ENCODE measurements at places on chromosomes 1 and 21.
A peak's percentile ranks its signal among the peaks of the same experiment; 100 is the strongest.

- no peak for DNase-seq
These were observed 46.9 kb downstream of the L1TD1 start for GRCh38 chr1:62241371-62242131.

GRCh38 chr1:114549137-114549536, 32.3 kb downstream of the BCAS2 start:
- DNase-seq = no peak

GRCh38 chr1:74344387-74344786, 109.2 kb downstream of the TNNI3K start:
- DNase-seq = no peak

DNA sequence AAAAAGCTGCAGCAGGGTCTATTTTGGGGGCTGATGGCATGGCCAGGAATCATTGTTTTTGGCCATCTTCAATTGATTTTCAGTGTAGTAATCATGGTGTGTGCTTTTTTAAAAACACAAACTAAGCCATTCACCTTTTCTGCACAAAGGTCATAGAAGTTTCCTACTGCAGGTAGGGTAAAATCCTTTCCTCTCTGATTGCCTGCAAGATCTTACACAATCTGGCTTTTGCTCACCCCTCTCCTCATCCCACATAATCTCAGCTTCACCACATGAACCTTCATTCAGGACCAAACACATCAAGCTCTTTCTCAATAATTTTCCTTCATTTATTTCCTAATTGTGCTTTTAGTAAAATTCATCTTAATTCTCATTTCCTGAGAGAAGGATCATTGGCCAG, 38.3 kb upstream of the GBP5 start:
- no peak for DNase-seq

DNA sequence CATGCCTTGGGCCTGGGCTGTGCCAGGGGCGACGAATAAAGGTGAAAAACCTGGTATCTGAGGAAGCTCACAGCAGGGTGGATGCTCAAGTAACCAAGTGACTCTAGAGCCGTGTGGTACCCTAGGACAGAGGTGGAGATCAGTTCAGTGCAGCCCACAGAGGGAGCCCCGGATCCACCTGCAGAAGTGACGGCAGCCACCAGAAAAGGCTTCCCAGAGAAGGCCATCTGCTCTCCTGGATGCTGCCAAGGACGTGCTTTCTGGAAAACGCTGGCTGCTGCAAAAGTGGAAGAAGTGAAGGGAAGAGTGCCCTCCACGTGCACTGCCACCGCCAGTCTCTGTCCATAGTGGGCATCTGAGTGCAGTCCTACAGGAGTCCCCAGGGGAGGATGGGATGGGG, 27.7 kb downstream of the TMCO4 start:
- DNase-seq = no peak

DNA sequence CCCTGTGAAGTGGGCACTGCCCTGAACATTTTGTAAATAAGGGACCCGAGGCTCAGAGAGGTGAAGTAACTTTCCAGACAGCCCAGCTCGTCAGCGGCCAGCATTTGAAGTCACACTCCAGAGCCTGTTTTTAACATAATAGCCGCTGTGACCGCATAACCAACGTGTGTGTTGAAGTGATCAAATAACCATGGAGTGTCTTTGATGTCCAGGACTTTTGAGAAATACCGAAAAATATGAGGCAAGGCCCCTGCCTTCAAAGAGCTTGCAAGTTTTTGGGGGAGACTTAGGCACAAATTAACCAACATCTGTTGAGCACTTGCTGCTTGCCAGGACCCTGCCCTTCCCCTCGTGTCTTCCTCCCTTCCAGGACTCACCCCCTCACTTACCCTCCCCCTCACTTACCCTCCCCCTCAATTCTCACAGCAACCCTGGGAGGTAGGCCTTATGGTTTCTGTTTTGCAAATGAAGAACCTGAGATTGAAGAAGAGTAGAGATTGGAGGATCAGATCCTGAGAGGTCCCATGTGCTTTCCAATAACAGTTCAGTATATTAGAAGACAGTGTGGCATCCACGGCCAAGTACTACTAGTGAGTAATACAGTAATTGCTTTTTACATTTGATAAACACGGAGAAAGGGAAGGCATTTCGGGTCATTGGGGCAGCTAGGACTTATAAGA, 1.3 kb upstream of the SLC16A1 start:
- peak; percentile 89 for DNase-seq

DNA sequence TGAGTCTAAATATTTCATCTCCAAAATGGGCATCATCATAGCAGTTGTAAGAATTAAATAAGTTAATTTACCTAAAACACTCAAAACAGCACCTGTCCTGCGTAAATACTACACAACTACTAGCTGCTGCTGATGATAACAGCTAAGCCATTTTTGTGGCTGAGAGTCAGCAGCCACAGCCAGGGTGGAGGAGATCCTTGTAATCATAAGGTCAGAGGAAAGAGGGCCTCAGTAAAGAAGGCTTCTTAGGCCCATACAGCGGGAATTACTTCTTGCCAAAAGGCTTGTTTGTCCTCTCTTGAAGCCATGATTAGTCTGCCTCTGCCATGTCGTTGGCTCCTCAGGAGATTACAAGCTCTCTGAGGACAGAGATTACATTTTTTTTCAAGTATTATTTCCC, 245.0 kb downstream of the FGGY start:
- DNase-seq = no peak

DNA sequence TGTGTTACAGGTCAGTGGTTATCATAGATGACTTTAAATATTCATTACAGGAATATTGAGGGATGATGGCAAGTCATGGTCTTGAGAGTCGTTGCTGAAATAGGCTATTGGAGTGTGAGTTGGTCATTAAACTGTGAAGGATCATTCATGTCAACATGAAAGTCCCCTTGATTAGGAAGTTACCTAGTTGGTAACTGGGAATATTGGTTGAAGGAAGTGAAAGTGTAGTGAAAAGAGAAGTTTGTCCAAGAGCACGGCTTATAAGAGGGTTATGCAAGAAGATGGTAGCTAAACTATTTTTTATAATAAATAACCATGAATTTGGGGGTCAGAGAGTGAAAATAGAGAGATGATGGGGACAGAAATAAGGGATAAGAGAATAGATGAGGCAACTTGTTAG, 16.9 kb downstream of the CRB1 start:
- no peak for DNase-seq

GRCh38 chr1:167575649-167576048, 22.1 kb upstream of the CREG1 start:
- no peak for DNase-seq

DNA sequence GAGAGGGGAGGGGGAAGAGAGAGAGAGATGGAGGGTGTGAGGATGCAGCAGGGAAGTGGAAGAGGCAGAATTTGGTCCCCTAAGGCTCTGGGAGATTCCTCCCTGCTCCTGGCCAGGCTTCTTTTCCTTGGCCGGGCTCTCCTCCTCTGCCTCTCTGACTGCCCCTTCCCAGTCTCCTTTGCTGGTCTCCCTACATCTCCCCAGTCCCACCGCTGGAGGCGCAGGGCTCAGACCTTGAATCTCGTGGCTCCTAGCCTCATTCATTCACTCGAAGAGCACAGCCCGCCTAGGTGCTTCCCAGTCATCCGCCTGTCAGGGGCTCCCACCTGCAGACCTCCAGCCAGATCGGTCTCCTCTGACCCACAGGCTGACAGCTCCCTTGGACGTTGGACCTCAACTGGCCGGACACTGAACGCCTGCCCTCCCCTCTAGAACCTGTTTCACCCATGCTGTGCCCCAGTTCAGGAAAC, 76.5 kb downstream of the VWA5B1 start:
- DNase-seq = peak; percentile 8

DNA sequence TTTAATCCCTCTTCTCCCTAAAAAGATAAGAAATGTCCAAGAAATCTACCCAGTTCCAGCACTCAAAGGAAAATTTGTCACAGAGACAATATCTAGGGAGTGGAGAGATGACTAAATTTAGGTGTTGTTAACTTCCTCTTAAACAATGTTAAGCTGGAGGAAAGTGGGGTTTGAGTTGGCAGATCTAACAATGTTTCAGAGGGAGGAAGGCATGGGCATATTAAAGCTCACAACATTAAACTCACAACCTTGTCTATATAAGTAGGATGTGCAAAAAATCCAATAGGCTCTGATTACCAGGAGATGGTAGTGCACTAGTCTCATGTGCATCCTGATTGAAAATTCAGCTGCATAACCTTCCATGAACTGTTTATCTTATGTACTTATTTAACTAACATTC, 190.1 kb downstream of the BARHL2 start:
- DNase-seq = no peak

DNA sequence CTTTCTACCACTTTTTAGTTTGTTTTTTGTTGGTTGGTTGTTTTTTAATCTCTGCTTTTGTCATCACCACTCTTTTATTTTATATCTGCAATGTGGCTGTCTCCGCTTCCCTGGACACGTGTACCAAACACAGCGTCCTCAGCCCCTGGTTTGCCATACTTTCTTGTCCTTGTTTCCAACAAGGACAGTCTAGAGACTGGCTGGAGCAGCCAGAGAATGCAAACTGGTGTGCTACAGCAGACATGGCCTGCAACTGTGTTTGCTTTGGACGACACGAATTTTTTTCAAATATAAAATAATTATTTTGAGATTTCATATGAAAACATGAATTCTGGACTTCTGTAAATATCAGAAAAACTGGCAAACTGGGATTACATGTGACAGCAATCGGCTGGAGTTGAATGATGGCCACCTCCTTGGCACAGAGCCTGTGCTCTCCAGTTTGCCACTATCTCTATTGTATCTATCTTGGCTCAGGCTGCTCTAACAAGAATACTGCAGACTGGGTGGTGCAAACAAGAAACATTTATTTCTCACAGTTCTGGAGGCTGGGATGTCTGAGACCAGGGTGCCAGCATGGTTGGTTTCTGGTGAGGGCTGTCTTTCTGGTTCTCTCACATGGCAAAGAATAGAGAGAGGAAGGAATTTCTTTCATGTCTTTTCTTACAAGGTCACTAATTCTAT, 34.6 kb upstream of the POU2F1 start:
- no peak for DNase-seq

DNA sequence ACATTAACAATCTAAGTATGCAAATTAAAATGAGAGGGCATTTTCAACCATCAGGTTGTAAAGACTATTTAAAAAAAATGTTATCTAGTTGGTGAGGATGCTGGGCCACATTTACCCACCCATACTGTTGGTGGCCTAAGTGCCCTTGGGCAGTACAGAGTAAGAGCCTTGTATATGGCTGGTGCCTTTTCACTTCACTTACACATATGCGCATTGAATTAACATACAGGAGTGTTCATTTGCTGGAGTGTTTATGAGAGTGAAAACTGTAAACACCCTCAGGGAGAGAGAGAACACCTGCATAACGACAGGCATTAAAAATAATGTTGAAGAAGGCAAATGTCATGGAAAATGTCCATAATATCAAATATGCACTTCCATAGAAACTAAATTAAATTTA, 427.1 kb downstream of the PCP4 start:
- DNase-seq = no peak

GRCh38 chr1:216020743-216021345, 402.4 kb downstream of the USH2A start:
- no peak for DNase-seq

DNA sequence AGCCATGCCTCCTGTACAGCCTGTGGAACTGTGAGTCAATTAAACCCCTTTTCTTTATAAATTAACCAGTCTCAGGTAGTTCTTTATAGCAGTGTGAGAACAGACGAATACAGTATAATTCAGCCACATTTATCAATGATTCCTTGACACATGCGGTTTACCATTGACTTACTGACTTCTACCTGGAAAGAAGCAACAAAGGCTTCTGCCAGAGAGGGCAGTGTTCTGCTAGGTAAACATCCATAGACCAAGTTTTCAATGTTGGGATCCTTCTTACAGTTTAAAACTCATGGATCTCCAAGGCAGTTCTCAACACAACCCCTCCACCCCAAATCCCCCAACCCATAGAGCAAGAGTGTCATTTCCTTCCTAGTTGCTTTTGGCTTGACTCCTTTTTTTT, 150.6 kb downstream of the ZNF648 start:
- no peak for DNase-seq

DNA sequence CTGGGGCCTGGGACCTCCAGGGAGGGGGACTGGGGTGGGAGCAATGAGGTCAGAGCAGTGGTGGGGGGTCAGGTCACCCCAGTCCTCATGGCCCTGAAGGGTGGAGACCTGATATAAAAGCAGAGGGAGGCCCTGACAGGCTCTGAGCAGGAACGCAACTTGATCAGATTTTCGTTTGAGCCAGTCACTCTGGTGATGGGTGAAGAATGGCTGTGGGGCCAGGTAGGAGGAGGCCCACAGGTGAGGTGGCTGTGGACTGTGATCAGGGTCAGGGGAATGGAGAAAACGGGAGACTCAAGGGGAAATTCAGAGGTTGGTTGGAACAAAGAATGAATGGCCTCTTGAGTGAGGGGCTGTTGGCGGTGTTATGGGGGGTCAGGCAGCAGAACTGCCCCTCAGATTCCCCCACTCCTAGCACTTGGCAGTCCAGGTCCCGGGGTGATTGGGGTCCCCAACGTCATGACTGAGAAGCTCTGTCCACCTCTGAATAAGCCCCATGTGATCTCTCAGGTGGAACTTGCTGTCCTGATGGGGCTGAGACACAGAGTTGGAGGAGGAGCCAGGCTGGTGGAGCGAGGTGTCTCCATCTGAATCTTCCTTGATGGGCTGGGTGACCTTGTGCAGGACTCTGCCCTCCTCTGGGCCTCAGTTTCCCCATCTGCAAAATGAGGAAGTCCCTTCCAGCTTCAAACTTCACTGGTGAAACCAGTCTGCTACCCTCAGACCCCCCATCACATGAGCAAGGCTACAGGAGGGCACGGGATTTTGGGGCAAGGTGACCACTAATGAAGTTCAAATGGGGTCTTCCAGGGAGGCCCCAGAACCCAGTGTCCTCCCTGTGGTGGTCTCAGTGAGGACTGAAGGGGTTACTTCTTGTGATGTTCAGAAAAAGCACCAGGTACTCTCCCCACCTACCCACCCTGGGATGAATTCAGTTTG, 683.0 kb downstream of the MATN1 start:
- no peak for DNase-seq

GRCh38 chr1:44780583-44781121, 5.3 kb downstream of the RPS8 start:
- no peak for DNase-seq

- no peak for DNase-seq
These were observed 1.2 kb upstream of the CGN start for GRCh38 chr1:151510020-151510405.

- DNase-seq = no peak
These were observed 64.4 kb upstream of the GJA5 start for GRCh38 chr1:147824798-147825197.

- no peak for DNase-seq
These were observed 181.3 kb downstream of the VPS13D start for GRCh38 chr1:12411098-12411497.

- no peak for DNase-seq
These were observed 91.7 kb upstream of the GNG4 start for GRCh38 chr1:235741294-235741693.

DNA sequence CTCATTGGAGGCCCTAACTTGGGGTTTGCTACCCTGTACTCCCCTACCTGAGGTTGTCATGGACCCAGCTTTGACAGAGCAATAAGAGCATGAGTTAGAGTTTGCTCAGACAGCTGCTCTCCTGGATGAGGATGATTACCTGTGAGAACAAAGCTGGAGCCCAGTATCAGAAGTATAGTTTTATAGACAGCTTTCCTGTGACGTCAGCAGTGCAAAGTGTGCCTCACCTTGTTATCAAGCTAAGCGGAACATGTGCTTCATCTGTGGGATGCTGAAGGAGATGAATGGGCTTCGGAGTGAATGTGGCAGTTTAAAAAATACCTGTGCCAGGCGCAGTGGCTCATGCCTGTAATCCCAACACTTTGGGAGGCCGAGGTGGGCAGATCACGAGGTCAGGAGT, 5.4 kb upstream of the WDR47 start:
- no peak for DNase-seq

- DNase-seq = no peak
These were observed 8.5 kb downstream of the ZNF644 start for GRCh38 chr1:91013302-91013701.
